ENCODE measurements at places on chromosomes 12 and 14.

- no peaks in the 10 kb centered on the region for H3K4me1 ChIP-seq
- no peak for DNase-seq
- H3K4me3 ChIP-seq = no peak overlapping the region
- peaks cover 32% of the 10 kb centered on the region for H3K27me3 ChIP-seq
- no peaks in the 10 kb centered on the region for H3K36me3 ChIP-seq
These were observed 14.0 kb upstream of the TBX3 start for GRCh38 chr12:114697741-114698565.

DNA sequence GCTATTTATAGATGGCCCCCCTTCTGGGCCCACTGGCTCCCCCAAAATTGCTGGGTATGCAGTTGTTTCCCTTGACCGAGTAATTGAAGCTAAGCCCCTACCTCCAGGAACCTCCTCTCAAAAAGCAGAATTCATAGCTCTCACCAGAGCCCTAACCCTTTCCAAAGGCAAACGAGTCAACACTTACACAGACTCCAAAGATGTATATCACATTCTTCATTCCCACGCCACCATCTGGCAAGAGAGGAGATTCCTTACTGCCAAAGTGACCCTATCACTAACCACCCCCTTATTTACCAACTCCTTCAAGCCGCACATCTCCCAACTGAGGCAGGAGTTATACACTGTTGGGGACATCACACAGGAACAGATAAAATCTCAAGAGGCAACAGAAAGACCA is 66.8 kb downstream of the MOK start:
- H3K36me3 ChIP-seq = no peaks in the 10 kb centered on the region
- H3K27ac ChIP-seq = no peak overlapping the region
- peaks cover 9% of the 10 kb centered on the region for H3K4me1 ChIP-seq
- H3K4me3 ChIP-seq = no peak overlapping the region

DNA sequence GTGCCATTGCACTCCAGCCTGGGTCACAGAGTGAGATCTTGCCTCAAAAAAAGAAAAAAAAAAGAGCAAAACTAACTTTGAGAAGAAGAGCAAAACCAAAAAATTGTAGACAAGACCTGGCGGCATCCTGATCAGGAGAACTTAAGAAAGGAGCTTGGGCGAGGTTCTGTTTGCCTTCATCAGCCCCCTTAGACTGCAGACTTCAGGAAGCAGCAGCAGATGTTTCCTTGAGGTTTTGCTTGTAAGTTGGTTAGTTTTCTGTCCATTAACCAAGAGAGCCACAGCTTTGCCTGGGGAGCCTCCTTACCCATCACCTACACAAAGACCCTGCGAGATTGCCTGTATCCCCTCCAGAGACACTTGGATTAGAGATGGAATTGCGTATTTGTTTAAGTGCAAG is 189.0 kb downstream of the AACS start:
- no peaks in the 10 kb centered on the region for H3K36me3 ChIP-seq
- no peak for DNase-seq
- peaks cover 33% of the 10 kb centered on the region for H3K27me3 ChIP-seq

GRCh38 chr12:1182069-1182468 is 191.0 kb downstream of the ERC1 start:
- H3K27me3 ChIP-seq = no peaks in the 10 kb centered on the region
- H3K36me3 ChIP-seq = no peaks in the 10 kb centered on the region
- no peak overlapping the region for H3K27ac ChIP-seq
- peaks cover 5% of the 10 kb centered on the region for H3K4me1 ChIP-seq
- DNase-seq = no peak

DNA sequence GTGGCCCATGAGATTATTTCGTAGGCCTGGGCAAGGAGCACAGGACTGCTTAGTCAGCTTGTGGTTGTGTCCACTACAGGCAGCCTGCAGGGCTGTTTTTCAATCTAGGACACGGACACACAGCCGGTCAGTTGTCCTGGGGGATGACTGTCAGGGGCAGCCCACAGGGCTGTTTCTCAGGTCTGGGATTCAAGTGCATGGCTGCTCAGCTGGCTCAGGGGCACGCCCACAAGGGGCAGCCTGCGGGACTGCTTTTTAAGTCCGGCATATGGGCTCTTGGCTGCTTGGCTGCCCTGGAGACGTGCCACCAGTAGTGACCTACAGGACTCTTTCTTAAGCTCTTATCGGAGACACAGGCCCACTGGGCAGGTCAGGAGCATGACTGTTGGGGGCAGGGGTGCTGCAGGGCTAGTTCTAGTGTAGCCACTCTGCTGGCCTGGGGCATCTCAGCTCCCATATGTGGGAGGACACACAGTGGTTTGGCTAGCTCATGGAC is 26.6 kb upstream of the GTF2A1 start:
- no peak for DNase-seq
- no peaks in the 10 kb centered on the region for H3K36me3 ChIP-seq
- H3K27ac ChIP-seq = no peak overlapping the region

GRCh38 chr14:53055003-53055402 is 98.1 kb downstream of the DDHD1 start:
- H3K4me1 ChIP-seq = no peaks in the 10 kb centered on the region
- no peak overlapping the region for H3K27ac ChIP-seq
- peak; percentile 40 for DNase-seq
- no peak overlapping the region for H3K4me3 ChIP-seq

GRCh38 chr12:67694306-67694900 is 45.9 kb downstream of the DYRK2 start:
- no peaks in the 10 kb centered on the region for H3K27me3 ChIP-seq
- H3K36me3 ChIP-seq = no peaks in the 10 kb centered on the region
- no peaks in the 10 kb centered on the region for H3K4me1 ChIP-seq
- no peak overlapping the region for H3K27ac ChIP-seq
- no peak overlapping the region for H3K4me3 ChIP-seq
- no peak for DNase-seq

DNA sequence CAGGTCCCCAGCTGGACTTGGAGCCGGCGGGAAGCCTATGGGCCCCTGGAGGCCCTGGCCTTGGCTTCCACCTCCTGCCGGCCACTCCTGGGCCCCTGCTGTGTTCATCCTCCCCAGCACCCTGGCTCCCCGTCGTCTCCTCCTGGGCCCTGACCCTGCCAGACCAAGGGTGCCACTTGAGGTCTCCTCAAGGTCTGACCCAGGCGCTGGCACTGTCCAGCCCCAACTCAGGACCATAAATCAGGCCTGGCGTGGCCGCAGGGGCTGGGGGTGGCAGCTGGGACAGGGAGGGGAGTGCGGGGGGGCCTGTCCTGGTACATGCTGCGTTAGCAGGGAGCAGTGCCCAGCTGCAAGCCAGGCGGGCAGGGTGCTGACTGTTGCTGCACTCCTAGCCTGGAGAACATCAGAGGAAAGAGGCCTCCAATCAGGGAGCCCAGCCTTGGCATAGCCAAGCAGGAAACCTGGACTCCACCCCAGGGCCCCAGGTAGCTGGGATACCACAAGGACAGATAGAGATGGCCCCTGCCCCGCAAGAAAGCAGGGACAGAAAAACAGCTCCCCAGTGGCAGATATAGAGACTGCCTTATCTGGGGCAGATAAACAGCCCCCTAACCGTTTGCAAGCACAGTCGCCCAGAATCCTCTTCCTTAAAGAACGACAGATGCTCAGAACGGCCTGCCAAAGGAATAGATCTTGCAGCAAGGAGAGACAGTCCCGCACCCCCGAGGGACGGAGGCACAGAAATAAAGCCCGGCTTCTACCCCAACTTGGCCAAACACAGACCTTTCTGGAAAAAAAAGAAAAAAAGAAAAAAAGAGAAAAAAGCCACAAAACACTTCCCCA is 6.5 kb upstream of the ATG101 start:
- no peak overlapping the region for H3K4me3 ChIP-seq
- H3K36me3 ChIP-seq = no peaks in the 10 kb centered on the region
- no peak overlapping the region for H3K27ac ChIP-seq
- no peak for DNase-seq

- no peak overlapping the region for H3K27ac ChIP-seq
- H3K36me3 ChIP-seq = no peaks in the 10 kb centered on the region
- H3K4me1 ChIP-seq = peaks cover 5% of the 10 kb centered on the region
- DNase-seq = no peak
These were observed 377.0 kb upstream of the ATP2B1 start for GRCh38 chr12:90085494-90086274.

DNA sequence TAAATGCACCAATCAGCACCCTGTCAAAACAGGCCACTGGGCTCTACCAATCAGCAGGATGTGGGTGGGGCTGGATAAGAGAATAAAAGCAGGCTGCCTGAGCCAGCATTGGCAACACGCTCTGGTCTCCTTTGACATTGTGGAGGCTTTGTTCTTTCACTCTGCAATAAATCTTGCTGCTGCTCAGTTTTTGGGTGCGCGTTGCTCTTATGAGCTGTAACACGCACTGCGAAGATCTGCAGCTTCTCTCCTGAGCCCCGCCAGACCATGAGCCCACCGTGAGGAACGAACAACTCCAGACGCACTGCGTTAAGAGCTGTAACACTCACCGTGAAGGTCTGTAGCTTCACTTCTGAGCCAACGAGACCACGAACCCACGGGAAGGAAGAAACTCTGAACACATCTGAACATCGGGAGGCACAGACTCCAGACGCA is 8.4 kb upstream of the PIANP start:
- H3K4me3 ChIP-seq = no peak overlapping the region
- H3K36me3 ChIP-seq = no peaks in the 10 kb centered on the region
- H3K27me3 ChIP-seq = no peaks in the 10 kb centered on the region
- DNase-seq = no peak
- peaks cover 6% of the 10 kb centered on the region for H3K4me1 ChIP-seq

DNA sequence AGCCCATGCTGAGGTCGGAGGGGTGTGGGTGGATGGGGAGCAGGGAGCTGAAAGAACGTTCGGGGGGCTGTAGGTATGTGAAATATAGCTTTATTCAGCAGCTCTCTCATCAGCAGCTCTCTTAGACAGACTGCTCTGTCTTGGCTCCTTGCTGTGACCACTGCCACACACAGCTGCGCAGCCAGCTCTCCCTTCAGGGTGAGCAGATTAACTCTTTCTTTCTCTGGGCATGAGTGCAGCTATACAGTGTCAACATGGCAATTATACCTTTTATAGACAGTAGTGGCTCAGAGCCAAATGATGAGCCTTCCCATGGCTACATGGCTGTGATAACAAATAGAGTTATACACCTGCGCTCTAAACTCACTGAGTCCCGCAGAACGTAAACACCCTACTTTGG is 137.7 kb upstream of the NEDD1 start:
- H3K27me3 ChIP-seq = 0 out of 2 replicates have a peak, but pooled peaks cover 5% of the 10 kb centered on the region
- H3K4me1 ChIP-seq = no peaks in the 10 kb centered on the region
- no peak for DNase-seq
- H3K27ac ChIP-seq = no peak overlapping the region
- H3K36me3 ChIP-seq = no peaks in the 10 kb centered on the region
- H3K4me3 ChIP-seq = no peak overlapping the region

DNA sequence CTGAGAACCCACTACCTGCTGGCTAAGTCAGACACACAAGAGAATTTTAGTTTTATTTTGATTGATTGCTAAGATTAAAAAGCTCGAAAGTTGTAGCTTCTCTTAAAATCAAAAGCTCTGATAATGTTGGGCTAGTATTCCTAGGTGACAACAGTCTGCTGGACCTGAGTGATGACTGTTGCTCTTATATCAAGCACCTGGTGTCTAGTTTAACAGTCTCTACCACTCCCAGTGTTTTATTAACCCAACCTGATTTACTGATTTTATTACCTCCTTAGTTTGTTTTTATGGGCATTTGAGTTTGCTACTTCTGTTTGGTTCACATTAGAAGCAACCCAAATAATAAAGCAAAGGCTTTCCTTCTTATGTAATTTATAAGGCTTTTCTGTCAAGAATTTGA is 41.8 kb downstream of the ATP6V1D start:
- no peaks in the 10 kb centered on the region for H3K27me3 ChIP-seq
- DNase-seq = no peak
- H3K27ac ChIP-seq = no peak overlapping the region
- no peaks in the 10 kb centered on the region for H3K4me1 ChIP-seq
- H3K36me3 ChIP-seq = peaks cover 14% of the 10 kb centered on the region

GRCh38 chr12:10719482-10719881 is 3.6 kb downstream of the YBX3 start:
- no peak for DNase-seq
- no peak overlapping the region for H3K4me3 ChIP-seq
- H3K27ac ChIP-seq = no peak overlapping the region
- H3K4me1 ChIP-seq = peaks cover 71% of the 10 kb centered on the region
- peaks cover 26% of the 10 kb centered on the region for H3K36me3 ChIP-seq
- H3K27me3 ChIP-seq = no peaks in the 10 kb centered on the region

DNA sequence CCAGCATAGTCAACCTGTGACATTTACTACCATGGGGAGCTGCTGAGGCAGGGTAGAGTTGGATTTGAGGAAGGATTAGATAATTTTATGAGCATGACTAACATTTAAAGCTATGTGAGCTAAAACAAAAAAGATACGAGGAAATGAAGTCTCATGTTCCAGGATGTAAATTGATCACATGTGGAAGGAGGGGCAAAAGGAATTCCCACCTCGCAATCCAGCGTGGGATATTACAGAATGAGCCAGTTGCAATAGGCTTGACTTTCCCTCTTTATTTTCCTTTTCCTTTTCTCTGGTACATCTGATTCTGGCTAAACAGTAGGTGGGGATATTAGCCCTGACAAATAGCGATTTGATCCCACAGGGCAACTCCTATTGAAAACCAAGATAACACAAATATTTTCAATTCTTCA is 214.9 kb upstream of the HMGA2 start:
- H3K36me3 ChIP-seq = peaks cover 42% of the 10 kb centered on the region
- H3K27me3 ChIP-seq = no peaks in the 10 kb centered on the region
- DNase-seq = peak; percentile 48
- H3K4me1 ChIP-seq = peaks cover 94% of the 10 kb centered on the region
- peak overlapping the region; percentile 94 for H3K27ac ChIP-seq

DNA sequence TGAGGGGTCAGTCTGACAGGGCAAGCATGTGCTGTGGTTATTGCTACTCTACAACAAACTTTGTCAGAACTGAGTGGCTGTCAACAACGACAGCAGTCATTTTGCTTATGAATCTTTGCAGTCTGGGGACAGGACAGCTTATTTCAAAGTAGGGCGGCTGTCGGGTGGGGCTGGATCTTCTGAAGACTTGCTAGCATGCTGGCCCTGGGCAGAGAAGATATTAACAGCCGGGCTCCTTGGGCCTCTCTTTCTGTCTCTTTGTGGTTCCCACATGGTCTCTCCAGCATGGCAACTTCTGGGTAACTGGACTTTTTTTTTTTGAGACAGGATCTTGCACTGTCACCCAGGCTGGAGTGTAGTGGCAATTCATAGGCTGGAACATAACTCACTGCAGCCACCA is 33.9 kb upstream of the ALDH2 start:
- DNase-seq = no peak
- H3K27me3 ChIP-seq = no peaks in the 10 kb centered on the region
- H3K27ac ChIP-seq = no peak overlapping the region
- H3K4me3 ChIP-seq = no peak overlapping the region
- H3K36me3 ChIP-seq = no peaks in the 10 kb centered on the region

Measured in HCT116 (cell line).